ENCODE measurements at places on chromosomes 2 and 18. TPM values are rescaled to one million over a fixed set of nuclear protein-coding genes. Genes with fewer than 3 reads are reported as not detected.

Gene ITGB6
- 0.84 TPM for total RNA-seq

Gene PLCD4
- total RNA-seq, result 0.30 TPM

Gene KHK
- total RNA-seq, result 12.4 TPM

Gene RAMP1
- total RNA-seq, result not detected

Gene MZT2A
- 174 TPM for total RNA-seq

Gene ABCG8
- not detected for total RNA-seq

Gene RPIA
- 29.9 TPM for total RNA-seq

Gene SCN9A
- 5.1 TPM for total RNA-seq

Gene RGPD3
- total RNA-seq, result 0.19 TPM

Gene SLC38A11
- not detected for total RNA-seq

Gene TUBA4B
- 0.56 TPM for total RNA-seq

Gene SGPP2
- 0.16 TPM for total RNA-seq

Gene PSD4
- total RNA-seq, result 9.3 TPM

Gene MARCHF4
- total RNA-seq, result 57.2 TPM

Gene COLEC12
- not detected for total RNA-seq

Gene ALKAL2
- total RNA-seq, result not detected

Data from A549 treated with CpdA at 1 μM for 4 hours (cell line).